ENCODE measurements at places on chromosomes 1 and 21.

DNA sequence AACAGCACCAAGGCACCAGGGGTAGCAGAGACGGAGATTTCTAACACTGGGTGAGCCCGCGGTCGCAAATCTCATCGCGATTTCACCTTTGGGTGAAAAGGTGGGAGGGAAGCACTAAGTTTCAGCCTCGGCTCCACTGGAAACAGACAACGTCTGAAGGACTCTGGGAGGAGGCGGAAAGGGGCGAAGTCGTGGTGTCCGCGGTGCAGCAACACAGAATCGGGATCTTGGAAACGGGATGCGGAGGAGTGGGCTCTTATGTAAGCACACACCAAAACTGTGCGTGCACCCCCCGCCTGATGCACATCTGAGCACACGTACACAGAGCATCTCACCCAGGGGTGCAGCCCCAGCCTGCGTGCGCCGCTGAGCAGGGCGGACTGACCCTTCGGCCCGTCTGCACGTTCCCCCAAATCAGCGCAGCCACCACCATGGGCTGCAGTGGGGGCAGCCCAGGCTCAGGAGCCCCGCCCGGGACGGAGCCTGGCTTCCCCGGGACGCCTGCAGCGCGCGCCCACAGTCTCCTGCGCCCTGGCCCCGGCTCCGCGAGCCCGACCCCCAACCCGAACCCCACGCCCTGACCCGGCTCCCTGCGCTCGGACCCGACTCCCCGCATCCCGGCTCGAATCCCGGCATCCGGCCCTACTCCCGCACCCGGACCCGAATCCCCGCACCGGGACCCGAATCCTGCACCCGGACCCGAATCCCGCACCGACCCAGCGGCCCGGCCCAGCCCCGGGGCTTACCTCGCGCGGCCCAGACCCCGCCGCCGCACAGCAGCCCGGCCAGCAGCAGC lies 670 bp downstream of the CLSTN1 start:
- no peak for DNase-seq

DNA sequence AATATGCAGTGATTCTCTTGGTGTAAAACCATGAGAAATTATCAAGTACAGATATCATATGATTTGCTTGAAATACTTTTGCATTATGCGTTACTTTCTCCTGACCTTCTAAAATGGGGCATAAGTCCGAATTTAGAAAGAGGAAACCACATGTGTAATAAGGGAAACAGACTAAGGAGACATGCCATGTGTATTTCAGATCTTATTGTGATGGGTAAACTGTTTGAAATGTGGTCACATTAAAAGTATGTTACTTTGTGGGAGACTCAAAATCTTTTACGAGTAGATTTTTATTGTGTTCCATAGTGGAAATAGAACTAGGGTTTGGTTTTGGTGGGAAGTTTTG lies 173.0 kb downstream of the NFIA start:
- no peak for DNase-seq

- DNase-seq = no peak
Observed at GRCh38 chr1:1039145-1039910, 19.4 kb downstream of the AGRN start.

- no peak for DNase-seq
Observed at GRCh38 chr1:96749618-96750017, 28.0 kb downstream of the PTBP2 start.

DNA sequence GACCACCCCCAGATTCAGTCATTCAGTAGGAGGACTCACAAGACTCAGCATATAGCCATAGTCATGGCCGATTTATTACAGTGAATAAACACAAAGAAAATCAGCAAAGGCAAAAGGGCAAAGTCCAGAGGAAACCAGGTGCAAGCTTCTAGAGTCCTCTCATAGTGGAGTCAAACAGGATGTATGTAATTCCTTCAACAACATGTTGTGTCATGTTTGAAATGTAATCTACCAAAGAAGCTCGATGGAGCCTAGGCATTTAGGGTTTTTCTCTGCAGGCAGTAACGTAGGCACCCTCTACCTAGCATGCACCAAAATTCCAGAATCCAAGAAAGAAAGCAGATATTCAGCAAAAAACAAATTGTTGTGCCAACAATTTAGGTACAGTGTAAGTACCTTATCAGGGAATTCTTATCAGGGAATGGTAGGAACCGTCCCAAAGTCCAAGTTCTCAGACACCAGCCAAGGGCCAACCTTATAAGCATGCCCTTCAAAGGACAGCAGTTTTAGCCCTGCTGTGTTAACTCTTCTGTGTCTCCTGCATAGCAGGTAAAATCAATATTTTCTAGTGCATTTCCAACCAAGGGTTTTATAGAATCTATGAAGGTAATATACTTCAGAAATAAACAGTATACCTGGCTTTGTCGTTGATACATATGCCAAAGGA lies 16.1 kb upstream of the SLAMF6 start:
- no peak for DNase-seq

DNA sequence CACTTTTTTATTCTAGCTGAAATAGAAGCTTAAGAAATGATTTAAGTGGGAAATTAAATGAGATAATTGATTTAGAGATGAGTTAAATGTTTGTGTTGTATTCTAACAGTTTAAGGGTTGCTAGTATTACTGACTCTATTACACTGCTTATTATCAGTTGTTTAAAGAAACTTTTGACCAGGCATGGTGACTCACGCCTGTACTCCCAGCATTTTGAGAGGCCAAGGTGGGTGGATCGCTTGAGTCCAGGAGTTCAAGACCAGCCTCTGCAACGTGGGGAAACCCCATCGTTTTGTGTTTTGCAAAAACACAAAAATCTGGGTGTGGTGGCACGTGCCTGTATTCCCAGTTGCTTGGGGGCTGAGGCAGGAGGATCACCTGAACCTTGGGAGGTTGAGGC lies 14.2 kb downstream of the CLIC4 start:
- DNase-seq = no peak

DNA sequence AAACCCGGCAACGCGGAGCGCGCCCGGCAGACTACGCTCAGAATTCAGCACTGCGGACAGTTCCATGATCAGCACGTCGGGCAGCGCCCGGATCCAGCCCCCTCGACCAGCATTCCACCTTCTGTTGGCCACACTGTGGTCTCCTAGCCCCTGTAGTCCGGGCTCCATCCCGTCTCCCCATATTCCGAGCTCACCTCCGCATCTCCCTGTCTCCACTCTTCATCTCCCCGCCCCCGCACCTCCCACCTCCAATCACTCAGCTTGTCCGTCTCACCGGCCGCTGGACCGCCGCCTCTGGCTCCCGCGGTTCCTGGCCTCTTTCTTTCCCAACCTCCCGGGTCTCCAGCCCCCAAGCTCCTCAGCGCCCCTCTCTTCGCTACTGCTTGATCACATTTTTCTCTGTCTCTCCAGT lies 500 bp downstream of the EPHA10 start:
- DNase-seq = peak; percentile 37

DNA sequence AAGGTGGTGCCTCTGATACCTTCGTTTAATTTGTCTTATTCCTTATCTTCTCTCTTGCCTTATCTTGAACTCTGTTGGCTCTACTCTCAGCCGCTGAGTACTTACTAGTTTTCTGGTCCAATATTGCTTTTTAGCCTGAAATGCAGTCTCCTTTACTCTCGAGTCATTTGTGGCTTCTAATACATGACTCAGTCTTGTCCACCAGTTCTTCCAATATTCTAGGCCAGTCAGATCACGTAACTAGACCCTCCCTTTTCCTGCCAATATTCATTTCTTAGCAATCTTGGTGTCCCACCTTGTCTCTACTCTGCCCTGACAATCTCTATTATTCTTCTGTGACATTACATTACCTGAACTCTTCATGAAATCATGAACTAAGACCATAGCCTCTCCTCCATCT lies 555.8 kb downstream of the DPYD start:
- no peak for DNase-seq

GRCh38 chr1:18009055-18009454 lies 98.5 kb upstream of the IGSF21 start:
- no peak for DNase-seq

DNA sequence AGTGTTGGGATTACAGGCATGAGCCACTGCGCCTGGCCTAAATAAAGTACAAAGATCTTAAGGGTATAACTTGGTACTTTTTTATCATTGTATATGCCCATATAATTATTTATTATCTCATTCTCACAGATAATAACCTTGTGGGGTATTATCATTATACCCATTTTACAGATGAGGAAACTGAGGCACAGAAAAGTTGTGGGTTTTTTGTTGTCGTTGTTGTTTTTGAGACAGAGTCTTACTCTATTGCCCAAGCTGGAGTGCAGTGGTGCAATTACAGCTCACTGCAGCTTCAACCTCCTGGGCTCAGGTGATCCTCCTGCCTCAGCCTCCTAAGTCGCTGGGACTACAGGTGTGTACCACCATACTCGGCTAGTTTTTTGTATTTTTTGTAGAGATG lies 4.1 kb downstream of the CGN start:
- DNase-seq = no peak

- no peak for DNase-seq
Observed at GRCh38 chr1:82321794-82322193, 521.1 kb downstream of the ADGRL2 start.

DNA sequence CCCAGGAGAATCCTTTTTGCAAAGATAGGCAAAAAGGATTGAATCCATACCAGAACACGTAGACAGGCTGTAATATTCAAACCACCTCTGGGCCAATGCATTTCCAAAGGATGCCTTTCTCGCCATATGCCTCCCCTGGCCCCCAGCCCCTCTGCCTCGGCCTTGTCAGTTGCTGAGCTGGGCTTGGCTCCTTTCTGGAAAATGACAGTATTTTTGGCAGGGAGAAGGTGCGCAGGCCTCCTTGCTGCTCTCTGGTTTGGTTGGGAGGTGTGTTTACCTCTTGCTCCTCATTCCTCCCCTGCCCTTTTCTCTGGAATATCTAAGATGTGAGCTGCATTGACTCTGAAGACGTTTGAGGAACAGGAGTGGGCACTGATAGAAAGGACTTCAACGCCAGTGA lies 26.0 kb upstream of the CNTN2 start:
- no peak for DNase-seq

GRCh38 chr21:45018131-45019075 lies 56.0 kb upstream of the ADARB1 start:
- no peak for DNase-seq

- DNase-seq = no peak
Observed at GRCh38 chr21:45166931-45167330, 92.6 kb downstream of the ADARB1 start.

DNA sequence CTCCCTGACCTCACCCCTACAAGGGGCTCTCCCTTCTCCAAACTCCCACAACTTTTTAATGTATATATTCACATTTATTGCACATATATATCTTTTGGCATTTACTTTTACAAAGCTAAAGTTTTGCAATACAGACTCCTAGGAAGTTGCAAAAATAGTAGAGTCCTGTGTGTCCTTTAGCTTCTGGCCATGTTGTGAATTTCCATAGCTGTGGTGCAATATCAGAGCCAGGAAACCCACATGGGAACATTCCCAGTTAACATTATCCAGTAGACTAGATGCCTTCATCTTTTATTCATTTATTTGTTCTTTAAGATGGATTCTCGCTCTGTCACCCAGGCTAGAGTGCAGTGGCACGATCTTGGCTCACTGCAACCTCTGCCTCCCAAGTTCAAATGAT lies 343.0 kb downstream of the PCP4 start:
- DNase-seq = no peak

DNA sequence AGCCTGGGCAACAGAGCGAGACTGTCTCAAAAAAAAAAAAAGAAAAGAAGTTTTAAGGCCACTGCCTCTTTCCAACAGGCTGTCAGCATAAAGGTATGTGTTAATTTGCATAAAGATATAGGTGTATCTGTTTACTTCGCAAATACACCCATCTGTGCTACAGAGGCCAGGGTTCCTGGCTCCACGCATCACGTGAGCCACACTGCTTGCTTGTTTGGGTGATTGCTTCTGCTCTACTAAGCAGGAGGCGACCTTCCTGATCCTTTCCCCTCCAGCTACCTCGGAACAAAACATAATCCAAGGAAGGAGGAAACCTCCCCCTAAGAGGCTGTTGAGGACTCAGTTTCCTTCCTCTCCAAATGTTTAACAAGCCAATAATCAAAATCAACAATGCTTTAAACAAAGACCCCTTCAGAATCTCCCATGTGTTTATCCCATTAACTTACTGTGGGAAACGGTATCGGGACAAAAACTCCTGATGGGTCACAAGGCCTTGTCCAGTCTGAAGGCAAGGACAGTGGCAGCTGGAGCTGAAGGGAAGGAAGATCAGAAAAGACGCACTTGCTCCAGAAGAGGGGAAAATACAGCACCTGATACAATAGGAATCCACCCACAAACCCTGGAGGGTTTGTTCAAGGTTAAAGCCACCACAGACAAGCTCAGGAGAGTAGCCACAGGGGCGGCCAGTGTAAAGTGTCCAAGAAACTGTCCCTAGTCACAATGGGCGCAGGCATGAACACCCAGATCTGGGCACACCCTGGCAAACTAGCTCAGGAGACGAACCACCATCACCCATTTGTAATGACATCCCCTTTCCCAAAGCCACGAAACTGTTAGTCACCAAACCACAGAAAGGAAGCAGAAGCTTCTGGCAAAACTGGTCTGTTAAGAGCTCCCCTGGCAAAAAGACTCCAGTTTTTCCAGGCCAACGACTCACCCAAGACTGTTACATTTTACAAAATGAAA lies 17.2 kb downstream of the CTNNBIP1 start:
- no peak for DNase-seq

DNA sequence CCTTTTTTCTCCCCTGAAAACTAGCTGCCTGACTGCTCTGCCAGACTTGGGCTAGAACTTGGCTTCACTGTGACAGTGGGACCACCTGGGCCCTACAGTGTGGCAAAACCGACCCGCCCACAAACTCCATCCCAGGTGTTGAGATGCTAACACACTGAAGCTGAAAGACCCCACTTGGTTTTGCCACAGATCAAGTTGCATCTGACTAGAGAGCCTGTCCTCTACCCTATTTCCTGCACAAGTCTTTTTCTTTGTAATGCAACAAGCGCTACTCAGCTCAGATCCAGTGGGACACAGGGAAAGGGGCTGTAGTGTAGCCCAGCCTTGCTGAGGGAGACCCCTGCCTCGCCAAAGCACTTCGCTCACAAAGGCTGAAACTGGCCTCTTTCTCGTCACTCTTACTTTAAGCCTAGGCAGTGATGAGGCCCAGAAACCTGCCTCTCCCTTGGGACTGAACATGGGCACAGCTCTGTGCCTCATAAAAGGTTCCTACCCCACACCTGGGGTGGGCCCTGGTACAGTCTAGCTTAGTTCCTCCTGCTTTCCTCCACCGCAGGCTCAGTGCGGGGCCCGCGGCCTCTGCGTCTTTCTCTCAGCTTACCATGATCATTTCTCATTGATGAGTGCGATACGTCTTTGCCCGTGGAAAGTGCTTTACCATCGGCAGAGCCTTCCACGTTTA lies 9.7 kb downstream of the ALPL start:
- no peak for DNase-seq

- no peak for DNase-seq
Observed at GRCh38 chr1:241638909-241639622, 1.1 kb downstream of the CHML start.

- no peak for DNase-seq
Observed at GRCh38 chr21:21952566-21952965, 954.4 kb downstream of the NCAM2 start.

DNA sequence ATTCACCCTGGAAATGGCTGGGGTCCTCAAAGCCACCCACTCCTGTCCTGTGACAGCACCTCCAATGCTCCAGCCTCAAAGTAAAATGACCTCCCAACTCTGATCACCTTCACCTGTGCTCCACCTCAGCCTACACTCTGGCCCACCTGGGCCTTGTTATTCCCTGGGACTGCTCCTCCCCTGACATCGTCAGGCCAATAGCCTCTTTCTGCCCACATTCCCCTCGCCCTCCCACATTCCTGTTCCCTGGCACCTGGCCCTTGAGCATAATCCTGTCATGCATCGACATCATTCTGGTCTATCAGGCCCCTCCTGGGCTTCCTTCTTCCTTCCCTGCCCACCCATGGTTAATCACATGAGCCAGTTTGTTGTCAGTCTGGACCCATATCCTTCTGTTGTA lies 13.2 kb upstream of the BCAR3 start:
- DNase-seq = no peak

GRCh38 chr1:226643177-226643576 lies 94.6 kb downstream of the STUM start:
- no peak for DNase-seq

Measured in stimulated activated CD4-positive, alpha-beta T cell treated with anti-CD3 and anti-CD28 coated beads, TNF-alpha, amount 100 ng/mL, for 24 hours (primary cell).